ENCODE measurements at places on chromosomes 5 and 9.

- DNase-seq, result no peak
Observed at GRCh38 chr9:109100543-109101201, 19.1 kb downstream of the TMEM245 start.

DNA sequence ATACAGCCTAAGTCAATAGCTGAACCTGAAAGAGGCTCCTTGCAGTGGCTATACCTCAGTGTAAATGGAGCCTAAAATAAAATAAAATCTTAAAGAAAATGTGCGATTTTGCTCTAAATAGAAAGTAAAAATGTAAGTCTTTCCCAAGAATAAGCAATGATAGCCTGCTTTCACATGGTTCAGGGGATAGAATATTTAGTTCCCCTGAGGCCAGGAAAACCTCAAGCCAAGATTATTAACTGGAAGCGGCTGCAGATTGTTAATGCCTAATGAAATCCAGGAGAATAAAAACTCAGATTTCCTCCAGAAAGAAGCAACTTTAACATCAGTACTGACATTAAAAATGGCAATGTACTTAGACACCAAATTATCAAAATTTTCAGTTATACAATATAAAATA, 463.7 kb downstream of the CYLC2 start:
- no peak for DNase-seq

- DNase-seq, result no peak
Observed at GRCh38 chr9:111839387-111839786, 44.6 kb upstream of the SHOC1 start.

DNA sequence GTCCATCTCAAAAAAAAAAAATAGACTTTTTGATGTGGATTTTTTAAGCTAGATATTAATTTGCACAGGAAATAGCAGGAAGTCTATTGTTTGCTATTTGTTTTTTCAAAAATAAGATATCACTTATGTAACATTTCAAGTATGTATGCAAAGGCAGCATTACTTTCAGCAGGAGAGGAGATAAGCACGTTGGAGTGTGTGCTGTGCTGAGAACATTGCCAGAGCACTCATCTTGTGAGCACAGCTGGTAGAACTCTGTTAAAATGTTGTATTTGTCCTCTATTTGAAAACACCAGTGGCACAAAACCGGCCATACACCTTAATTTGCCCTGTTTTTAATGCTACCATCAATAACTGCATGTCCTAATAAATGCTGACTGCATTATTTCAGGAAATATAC, 1061.9 kb upstream of the CDH18 start:
- no peak for DNase-seq

DNA sequence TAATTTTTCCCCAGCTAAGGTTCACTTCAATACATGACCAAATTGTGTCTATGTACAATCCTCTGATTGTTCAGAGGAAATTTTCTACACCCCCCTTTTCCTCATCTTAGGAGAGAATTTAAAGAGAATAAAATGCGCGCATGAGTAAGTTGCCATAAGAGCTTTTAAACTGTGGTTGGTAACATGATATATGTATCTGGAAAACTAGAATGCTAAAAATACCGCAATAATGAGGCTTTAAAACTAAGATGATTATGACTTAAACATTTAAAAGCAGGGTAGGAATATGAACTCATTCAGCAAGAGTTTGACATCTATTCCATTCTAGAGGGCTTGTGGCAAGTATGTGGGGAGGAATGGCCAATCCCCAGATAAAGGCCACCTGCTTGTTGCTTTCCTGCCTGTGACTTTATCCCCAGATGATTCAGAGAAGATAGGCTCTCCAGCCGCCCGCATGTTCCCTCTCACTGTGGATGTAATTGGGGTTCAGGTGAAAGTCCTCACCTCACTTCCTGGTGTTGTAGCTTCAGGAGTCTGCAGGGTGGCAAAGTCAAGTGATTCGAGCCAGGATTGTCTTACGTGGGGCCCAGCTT, 26.5 kb upstream of the BASP1 start:
- no peak for DNase-seq

GRCh38 chr5:38670878-38671277, 114.4 kb upstream of the LIFR start:
- no peak for DNase-seq

GRCh38 chr5:93850311-93850710, 108.9 kb upstream of the POU5F2 start:
- no peak for DNase-seq

GRCh38 chr5:57696825-57697570, 214.4 kb upstream of the ACTBL2 start:
- no peak for DNase-seq

DNA sequence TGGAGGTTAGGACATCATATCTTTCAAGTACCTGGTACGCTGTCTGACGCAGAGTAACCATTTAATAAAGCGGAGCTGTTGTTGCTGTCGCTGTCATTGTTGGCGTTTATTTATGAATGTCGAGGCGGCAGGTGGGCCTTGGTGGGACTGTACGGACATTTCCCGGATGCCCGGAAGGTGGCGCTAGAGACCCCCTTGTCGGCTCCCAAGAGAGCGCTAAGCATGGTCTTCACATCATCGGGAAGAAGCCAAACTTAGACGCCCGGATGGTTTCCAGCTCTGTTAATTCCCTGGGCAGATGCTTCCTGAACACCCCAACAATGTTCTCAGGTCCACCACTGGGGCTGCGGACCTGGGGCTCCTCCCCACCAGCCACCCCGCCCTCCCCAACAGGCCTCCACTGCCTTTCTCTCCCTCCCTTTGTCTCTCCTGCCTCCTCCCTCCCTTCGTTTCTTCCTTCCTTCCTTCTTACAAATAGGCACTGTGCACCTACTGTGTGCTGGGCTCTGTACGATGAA, 54.1 kb downstream of the DUSP1 start:
- no peak for DNase-seq

- DNase-seq, result no peak
Observed at GRCh38 chr5:161278739-161279660, 267.5 kb downstream of the GABRB2 start.

DNA sequence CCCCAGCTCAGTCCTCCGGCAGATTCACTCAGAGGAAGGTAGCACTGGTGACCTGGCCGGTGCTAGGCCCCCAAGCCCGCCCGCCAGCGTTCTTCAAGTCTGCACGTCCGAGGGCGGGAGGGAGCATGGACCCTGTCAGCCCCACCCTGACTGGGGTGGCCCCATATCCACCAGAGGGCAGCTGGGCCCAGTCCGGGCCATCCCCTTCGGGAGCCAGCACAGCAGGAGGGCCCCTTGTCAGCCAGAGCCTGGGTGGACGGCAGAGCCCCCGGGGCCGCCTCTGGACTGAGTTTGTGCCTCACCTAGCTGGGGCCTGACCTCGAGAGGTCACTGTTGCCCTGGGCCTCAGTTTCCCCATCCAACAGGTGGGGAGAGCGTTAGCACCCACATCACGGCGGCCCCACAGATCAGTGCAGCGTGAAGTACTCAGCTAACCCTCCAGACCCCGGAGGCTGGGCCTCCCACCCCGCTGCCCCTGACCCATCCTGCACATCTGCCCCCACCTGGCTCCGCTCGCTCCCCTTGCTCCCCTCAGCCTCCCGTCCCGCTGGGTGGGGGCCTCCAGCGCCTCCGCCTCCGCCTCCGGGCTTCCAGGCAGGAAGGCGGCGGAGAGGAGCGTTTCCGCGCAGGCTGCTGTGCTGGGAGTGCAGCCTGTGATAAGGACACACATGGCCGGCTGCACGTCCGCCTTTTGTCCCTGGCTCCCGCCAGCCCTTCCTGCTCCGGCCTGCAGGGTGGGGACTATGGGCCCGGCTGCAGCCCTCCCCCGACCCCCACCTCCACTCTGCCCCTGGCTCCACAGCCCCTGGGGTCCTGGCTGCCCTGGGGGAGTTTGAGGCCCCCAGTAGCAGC, 16.6 kb upstream of the EGFL7 start:
- DNase-seq, result no peak

DNA sequence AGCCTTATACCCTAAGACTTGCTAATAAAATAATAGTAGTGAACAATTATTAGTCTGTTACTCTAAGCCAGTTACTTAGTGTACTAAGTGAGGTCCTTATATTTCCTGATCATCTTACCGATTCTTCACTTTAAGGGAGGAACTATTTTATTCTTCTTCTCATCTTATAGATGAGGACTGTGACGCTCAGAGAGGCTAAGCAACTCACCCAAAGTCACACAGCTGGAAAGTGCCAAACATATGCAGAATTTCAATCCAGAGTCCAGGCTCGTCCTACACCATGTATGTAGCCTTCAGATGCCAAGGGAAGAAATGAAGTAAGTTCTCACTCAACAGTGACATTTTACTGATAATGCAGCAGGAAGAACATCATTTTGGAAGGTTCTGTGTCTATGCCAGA, 34.4 kb upstream of the ARAP3 start:
- no peak for DNase-seq

DNA sequence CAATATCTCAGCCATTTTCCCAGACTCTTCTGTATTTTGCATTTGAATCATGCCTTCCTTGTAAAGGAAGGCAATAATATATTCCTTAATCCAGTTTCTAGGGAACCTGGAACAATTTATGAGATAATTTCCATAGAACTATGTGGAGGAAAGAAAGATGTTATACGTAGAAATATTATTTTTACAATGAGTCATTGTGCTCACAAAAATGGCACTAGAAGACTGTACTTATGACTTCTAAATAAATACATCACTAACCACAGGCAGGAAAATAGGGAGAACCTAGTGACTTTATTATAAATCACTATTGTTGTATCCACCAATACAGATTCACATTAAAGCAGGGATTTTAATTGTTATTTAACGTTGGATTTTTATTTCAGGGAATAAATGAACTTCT, 87.6 kb downstream of the FBXO38 start:
- DNase-seq, result no peak

DNA sequence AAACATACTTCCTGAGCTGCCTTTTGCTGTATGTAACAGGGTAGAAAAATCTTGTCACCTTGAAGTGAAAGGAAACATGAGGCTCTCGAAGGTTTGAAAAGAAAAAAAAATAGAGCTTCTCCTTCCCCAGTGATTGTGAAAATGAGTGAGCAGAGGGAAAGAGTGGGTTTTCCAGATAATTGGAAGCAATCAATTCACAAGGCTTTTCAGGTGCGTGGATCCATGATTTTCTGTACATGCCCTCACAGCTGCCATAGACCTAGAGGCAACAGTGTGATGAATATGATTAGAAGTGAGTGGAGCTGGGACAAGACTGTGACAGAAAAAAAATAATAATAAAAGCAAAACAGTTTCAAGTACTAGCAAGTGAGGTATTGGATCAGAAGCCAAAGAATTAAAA, 1422.5 kb upstream of the CDH6 start:
- DNase-seq, result no peak

DNA sequence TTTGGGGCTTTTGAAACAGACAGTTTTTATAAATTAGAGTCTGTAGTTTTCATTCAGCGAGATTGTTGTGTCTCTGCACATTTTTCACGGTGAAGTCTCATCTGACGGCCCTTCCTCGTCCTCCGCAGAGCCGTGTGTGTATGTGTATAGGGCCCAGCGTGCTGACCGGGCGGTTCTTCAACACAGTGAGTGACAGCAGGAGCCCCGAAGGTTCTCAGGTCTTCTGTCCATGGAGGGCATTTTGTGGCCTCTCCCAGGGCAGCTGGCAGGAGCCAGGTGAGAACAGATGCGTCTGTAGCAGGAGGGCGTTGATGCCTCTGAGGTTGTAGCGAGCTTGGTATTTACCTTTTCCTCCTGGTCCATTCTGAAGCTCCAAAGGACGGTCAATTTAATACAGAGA, 116.0 kb upstream of the LPCAT1 start:
- DNase-seq, result no peak

GRCh38 chr5:154374264-154374663, 71.5 kb upstream of the SAP30L start:
- DNase-seq, result no peak

DNA sequence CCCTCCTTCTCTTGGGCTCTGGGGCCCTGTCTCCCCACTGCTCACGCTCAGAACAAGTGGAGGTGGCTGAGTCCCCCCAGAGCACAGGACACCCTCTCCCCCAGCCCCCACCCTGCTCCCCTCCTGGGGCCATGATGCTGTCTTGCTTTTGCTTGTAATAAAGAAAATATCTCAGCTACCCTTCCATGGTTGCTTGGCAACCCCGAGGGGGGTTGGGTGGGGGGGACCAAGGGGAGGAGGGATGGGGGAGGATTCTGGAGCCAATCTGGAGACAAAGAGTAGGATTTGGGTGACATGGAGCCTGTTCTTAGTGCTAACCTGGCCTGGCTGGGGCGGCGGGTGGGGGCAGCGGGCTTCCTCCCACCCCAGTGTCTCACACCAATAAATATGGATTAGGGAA, 16.1 kb upstream of the CERCAM start:
- DNase-seq, result no peak

- DNase-seq, result no peak
Observed at GRCh38 chr5:131302506-131302905, 38.7 kb downstream of the CDC42SE2 start.

DNA sequence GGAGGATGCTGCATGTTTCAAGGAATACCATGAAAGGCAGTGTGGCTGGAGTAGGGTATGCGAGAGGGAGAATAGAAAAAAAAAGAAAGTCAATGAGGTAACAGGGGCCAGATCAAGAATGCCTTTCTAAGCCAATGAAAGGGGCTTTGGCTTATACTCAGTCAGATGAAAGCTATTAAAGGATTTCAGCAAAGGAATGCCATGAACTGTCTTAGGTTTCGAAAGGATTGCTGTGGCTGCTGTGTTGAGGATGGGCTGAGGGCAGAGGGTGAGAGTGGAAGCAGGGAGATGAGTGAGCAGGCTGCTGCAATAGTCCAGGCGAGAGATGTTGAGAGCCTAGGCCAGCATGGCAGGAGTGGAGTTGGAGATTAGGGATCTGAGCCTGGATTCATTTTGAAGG, 135.4 kb upstream of the CKMT2 start:
- no peak for DNase-seq

- DNase-seq, result no peak
Observed at GRCh38 chr9:137454145-137454596, 5.0 kb downstream of the NSMF start.

DNA sequence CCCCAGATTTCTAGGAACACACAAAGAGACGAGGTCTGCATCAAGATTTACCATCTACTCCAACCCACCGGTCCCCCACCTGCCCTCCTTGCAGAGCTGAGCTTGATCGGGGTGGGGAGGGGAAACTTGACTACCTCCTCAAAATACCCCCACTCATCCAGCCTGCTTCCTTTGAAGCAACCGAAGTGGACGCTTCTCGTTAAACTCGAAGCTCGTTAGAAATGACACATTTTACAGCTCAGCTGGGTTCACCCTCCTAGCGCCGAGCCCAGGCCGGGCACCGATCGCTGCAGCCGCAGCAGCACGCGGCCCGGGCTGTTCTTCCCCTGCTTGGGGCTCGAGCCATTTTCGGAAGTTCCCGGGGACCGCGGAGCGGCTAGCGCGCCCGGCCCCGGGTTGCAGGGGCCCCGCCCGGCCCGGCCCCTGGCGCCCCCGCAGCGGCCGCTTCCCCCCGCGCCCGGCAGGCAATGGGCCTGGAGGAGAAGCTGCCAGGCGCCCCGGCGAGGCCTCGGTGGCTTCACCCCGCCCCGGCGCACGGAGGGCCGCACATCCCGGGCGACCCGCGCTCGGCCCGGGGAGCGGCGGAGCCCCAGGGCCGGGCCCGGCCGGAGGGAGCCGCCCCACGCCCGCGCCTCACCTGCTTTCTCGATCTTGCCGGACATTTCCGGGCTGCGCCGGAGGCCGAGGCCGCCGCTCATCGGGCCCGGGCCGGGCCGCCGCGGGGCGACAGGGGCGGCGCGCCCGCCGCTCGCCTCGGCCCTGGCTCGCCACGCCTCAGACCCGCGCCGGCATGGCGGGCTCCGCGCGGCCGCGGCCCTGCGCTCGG, 530 bp downstream of the RAPGEF1 start:
- no peak for DNase-seq

GRCh38 chr5:17249029-17249634, 31.7 kb downstream of the BASP1 start:
- no peak for DNase-seq

Measured in cortex of kidney (tissue), 1 donor.